ENCODE measurements at places on chromosomes 1 and 21.

- DNase-seq: no peak
Observed at GRCh38 chr1:1600861-1601563, 1.1 kb upstream of the FNDC10 start.

DNA sequence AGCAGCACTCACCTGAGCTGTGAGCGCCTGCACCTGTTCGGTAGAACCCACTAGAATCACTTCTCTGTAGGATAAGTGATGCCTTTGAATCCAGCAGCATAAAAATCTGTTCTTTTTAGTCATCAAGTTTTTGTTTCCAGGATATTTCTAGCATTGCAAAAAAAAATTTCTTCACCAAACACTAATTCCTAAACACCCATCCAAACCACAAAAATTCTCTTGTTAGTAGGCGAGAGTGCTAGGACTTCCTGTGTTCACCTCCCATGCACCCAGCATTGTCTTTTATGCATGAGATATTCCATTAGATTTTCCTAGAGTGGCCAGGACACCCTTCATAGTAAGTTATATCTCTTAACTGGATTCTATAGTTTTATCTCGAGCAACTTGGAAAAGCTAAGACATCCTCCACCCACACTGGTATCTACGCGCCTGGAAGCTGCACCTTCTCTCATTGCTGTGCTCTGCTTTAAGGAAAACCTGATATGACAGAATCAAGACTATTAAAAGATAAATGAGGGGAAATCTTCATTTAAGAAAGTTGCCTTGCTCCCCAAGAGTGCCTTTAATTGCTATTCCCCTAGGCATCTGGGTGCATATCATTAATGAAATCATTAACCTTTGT is 12.3 kb downstream of the SERTAD4 start:
- no peak for DNase-seq

DNA sequence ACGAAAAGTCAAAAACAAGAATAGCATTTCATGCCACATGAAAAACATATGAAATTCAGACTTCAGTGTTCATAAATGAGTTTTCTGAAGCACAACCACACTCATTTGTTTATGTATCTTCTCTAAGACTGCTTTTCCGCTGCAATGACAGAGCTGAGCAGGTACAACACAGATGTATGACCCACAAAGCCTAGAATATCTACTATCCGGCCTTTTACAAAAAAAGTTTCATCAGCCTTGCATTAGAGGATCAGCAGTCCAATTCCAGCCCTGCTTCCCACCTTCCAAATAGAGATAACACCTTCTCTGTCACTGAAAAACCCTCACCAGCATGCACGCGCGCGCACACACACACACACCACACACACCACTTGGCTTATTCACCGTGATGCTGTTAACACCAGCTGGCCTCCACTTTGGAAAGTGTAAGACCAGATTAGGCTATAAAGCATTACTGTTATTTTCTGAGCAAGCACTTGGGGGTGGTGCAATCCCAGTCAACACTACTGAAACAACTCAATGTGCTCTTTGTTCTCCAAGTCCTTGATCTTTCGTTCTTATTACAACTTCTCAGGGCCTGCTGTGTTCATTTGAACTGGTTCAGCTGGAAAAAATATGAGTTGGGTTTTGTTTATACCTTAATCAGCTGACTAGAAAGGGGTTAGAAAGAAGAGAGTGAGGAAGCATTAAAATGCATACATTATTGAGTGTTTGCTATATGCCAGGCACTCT is 90.0 kb downstream of the GLUL start:
- DNase-seq: no peak

DNA sequence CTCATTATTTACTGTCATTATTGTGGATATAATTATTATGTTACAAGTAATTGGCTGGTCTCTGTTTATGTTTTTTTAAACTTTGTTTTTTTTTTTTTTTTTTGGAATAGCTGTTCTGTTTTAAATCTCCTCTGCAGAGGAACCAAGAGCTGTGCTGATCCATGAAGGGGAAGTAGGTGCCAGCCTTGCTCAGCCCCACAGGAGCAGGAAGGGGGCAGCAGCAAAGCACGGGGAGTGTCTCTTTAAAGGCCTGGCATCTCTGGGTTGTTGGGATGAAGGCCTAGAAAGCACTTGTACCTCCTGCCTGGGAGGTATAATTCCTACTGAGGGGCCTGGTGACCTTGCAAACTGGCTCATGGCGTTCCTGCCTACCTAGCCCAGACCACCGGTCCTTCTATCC is 2.5 kb upstream of the GRHL3 start:
- DNase-seq: no peak

GRCh38 chr1:207971331-207972219 is 60.6 kb upstream of the CD34 start:
- no peak for DNase-seq

DNA sequence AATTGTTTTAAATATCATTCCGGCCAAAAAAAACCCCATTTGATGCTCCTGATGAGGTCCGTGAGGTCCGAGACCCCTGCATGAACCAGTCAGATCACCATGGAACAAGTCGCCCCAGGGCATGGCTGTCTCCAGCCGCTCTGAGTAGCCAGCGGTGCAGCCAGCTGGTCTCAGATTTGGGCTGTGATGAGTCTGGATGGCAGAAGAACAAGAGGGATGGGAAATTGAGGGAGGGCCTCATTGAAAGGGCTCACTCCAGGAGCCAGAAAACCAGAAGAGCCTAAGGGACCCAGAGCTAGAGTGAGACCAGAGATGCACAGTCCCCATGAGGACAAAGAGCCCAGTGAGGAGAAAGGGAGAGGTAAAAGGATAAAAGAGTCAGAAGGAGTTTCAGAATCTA is 174.0 kb downstream of the TOMM20 start:
- DNase-seq: no peak

DNA sequence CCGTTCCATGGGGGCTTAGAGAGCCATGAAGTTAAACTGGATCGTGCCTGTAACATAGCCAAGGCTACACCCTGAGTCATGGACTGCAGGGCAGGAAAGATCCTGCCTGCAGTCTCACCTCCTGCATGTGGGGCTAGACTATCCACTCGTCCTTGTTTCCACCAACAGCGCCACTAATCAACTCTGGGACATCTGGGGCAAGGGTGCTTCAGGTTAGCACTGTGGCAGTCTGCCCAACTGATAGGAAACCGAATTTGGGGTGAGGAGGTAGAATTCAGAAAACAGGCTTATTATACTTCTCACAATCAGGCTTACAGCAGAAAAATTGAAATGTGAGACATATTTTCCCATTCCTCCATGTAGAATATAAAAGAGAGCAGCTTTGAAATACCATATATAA is 85.2 kb upstream of the ADAM30 start:
- DNase-seq: no peak

DNA sequence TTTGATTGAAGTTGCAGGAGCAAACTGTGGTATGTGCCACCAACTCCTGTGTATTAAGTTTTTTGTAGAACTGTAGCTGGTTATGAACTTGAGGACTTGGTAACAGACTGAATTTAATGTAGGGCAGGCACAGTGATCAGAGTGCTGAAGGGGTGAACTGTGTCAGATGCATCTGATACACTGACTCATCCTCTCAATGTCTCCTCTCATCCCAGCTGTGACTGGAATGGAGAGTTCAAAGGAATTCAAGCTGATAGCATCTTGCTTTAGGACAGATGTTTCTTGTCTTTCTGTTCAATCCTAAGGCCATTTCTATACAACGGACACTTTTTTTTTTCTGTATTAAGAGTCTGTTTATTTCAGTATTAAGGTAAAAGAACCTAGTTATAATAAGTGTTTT is 25.0 kb upstream of the GBP1 start:
- no peak for DNase-seq

DNA sequence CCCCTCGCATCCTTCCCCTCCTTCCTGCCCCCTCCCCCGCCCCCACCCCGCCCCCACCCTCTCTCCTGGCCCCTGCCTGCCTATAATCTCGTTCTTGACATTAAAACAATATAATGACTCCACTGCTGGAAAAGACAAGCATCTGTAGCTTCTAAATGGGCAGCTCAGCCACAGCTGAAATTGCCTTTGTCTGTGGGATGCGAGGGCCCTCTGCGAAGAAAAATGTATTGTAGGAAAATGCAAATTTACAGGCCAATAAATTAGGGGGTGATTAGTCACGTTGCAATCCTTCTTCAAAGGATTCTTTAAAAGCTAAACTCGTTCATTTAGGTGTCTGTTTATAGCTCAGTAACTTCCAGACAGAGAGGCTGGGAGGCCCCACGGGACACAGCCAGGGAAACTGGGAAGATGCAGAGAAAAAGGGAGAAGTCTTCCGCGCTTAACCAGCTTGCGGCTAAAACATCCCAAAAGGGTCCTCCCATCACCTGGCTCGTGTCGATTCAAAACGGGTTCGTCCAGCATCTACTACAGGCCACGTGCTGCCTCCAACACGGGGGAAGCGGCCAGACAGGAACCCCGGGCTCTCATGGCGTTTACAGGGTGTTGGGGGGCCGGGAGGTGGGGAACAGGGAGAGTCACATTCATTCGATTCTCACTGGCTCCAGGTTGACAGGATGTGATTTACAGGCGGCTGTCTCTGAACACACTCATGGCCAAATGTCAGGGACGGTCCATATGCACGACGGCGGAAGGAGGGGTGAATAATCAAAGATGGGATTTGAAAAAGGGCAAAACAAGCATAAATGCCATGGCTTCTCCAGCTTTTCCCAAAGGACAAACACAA is 100.5 kb upstream of the ZBTB40 start:
- peak; percentile 6 for DNase-seq
